ENCODE measurements at places on chromosomes 6 and 20.

GRCh38 chr20:50189681-50190250 lies 864 bp upstream of the CEBPB start:
- DNase-seq: peak; percentile 93

DNA sequence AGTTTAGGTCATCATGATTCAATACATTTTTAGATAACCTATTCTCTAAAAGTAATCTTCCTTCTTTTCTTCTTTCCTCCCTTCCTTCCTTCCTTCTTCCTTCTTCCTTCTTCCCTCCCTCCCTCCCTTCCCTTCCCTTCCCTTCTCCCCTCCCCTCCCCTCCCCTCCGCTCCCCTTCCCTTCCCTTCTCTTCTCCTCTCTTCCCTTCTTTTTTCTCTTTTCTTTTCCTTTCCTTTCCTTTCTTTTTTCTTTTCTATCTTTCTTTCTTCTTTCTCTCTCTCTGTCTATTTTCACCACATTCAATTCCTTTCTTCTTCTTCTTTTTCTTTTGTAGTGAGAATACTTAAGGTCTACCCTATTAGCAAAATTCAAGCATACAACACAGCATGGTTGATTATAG lies 17.3 kb upstream of the RHAG start:
- DNase-seq: no peak

- no peak for DNase-seq
Measured at GRCh38 chr6:27406085-27406484, 17.5 kb downstream of the ZNF391 start.

DNA sequence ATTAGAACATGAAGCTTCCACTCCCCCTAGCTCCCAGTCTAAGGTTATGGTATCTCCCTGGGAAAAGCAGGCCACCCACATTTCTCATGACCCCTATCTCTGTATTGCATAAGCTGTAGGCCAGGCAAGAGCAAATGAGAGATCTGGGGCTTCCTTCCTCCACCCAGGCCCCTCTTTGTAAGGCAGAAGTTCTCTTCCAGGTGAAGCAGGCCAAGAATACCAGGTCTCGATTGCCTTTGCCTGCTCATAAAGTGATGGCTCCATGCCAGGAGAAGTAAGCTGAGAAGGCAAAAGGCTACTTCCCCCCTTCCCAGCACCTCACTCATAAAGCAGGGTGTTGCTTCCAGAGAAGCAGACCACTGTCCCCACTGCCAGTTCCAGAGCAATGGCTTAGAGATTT lies 144.1 kb upstream of the KCNK16 start:
- no peak for DNase-seq

DNA sequence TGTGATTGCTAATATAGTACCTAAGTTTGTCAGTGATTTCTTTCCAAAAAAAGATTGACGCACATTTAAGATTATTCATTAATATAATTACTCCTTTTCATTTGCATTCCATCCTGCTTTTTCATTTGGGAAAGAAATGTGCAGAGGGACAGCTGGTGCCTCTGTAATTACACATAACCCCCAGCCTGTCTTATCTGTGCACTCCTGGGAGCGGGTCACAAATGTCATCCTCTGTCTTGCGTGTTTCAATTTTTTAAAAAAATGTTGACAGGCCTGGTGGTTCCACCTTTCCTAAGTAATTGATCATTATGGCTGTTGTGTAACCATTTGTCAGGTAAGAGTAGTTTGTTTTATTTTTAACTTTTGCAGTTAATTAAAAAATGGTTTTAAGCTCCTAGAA lies 92.7 kb downstream of the SLX4IP start:
- DNase-seq: no peak

DNA sequence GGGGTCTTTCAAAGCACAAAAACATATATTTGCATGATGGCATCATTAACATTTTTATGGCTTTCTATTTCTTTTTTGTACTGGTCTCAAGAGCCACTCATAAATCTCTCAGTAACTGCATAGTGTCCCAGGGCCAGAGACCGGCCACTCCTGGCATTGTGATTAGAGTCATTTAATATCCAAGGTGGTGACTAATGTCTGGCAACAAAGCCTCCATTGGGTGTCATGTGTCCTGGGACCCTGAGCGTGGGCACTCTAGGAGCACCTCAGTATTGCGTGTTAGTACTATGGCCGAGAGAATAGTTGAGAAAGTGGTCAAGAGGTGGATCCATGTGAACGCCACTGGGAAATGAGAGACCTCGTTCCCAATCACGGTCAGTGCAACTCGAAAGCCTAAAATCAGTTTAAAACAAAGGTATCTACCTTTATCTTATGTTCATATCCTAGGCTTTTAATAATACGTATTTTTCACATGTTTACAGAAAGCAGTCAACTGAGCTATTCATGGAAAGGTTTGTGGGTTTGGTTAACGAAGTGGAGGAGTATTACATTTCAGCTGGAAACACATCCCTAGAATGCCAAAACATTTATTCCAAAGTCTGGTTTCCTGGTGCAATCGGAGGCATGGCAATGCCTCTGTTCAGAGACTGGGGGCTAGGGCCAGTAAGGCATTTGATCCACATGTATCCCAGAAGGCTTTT lies 2.7 kb upstream of the ESR1 start:
- DNase-seq: no peak

- no peak for DNase-seq
Measured at GRCh38 chr6:52720321-52720720, 43.0 kb downstream of the GSTA2 start.

DNA sequence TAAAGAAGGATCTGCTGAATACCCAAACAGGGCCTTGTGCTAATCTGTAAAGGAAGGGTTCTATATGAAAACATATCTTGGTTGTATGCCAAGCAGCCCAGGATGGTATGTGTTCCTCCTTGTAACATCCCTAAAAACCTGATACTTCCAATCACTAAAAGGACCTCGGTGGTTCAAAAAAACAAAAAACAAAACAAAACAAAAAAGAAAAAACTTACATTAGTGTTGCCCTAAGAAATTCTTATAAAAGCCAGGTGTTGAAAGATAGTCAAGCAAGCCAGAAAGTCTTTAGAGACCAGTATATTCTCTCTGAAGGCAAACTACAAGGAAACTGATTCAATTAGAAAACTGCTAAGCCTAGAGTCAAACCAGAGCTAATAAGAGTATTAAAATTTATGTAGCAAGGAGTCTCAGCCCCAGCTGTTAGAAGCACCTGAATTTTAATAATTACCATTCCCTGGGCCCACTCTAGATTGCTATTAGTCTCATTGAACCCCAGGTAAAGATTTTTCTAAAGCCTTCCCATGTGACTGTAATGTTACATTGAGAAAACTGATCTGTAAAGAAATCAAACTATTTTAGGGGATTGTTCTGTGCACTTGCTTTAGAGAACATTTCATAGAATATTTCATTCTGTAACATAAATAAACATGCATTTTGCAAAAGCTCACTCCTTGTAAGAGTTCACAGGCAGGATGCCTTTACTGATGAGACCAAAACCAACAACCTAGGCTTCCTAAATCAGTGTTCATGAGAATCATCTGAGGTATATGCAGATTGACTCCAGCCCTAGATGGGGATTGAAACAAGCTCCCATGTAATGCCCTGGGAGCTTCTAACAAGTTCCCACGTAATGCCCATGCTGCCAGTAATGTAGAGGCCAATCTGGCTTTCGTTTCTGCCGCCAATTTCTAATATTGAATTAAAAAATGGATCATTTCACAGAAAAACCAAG lies 95.2 kb upstream of the BTN3A2 start:
- no peak for DNase-seq
